ENCODE measurements at places on chromosomes 13 and 19.

GRCh38 chr19:45809643-45810159 lies 5.4 kb downstream of the RSPH6A start:
- peak; percentile 77 for DNase-seq

- no peak for DNase-seq
Observed at GRCh38 chr19:30745476-30745985, 373.3 kb downstream of the ZNF536 start.

DNA sequence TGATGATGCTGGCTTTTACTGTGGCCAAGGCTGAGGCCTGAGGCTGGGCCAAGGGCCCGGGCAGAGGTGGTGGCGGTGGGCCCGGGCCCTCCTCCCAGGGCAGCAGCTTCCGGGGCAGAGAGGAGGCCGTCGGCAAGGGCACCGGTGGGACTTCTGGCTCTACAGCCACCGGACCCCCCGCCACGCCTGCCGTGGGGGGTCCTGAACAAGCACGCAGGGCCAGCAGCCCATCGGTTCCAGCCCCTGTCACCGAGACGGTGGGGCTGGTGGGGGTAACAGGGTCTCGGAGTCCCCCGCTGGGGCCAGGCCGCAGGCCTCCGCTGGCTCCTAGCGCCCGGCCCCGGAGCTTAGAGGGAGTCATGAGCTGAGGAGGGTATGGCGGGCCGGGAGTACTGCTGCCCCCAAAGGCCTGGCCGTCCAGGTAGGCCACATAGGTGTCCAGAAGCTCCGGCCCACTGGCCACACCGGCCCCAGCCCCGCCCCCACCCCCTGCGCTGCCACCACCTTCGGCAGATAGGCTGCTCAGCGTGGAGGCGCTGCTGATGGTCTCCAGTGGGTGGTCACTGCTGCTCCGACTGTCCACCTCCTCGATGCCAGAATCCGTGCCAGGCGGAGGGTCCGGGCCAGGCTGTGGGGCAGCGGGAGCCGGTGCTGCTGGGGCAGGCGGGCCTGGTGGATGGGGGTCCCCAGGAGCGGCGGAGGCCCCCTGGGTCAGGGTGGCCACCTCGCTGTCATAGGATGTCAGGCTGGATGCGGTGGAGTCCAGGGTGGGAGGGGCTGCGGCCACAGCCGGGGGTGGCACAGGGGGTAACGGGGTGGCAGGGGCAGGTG lies 17.3 kb downstream of the C19orf81 start:
- no peak for DNase-seq

DNA sequence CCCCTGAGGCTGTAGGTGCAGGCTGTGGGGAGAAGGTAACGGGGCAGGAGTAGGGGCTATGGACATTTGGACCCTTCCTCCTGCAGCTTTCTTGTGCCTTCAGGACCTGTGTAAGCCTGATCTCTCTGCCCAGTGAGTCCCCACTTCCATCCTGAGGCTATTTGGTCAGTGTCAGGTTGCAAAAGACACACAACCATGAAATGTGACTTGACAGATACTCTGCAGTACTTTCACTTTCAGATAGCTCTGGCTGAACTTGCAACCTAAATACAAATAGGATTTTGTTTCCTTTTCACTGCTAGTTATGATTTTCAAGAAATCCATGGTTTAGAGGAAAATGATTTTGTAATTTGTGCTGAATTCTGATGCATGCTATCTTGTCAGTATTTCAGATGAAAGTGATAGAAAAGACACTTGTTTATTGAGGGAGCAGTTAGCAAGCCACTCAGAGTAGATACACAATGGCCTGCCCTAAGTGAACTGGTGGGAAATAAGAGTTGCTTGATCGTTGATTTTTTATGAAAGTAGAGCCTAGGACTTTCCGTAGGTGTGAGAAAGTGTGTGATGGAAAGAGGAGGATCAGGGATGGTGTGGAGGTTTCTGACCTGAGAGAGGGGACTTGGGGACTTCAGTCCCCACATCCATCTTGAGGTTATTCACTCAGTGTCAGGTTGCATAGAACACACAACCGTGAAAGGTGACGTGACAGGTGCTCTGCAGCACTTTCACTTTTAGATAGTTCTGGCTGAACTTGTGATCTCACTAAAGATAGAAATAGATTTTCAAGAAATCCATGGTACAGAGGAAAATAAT lies 18.1 kb upstream of the EID2 start:
- peak; percentile 43 for DNase-seq

DNA sequence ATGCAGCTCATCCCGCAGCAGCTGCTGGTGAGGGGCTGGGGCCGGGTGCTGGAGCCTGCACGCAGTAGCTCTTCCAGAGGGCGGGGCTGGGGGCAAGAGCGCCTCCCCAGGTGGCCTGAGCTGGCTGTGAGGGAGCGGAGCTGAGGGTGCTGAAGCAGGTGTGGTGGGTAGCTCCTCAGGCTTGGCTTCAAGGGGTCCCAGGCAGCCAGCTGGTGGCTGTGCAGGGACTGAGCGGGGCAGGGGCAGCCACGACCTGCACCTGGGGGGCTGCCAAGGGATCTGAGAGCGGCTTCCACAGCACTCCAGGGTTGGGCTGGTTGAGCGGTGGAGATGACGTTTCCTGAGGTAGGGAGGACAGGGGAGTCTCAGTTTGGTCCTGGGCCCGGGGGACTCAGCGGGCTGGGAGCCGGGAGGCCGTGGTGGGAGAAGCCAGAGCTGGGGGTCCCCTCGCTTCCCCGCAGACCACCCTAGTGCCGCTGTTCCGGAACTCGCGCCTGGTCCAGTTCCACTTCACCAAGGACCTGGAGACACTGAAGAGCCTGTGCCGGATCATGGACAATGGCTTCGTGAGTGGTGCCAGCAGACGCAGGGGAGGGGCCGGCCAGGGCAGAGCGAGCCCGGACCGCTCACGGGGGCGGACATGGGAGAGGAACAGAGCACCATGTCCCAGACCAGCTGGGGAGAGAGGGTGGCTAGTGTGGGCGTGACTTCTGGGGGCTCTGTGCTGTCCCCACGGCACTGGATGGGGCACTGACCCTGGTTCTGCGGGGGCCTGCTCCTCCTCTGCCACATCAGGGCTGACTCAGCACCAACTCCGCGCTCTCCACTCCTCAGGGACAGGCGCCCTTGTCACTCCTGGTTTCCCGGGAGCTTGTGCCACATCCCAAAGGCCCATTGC lies 7.4 kb downstream of the PTOV1 start:
- DNase-seq: no peak

GRCh38 chr19:49344505-49345423 lies 9.6 kb downstream of the CD37 start:
- DNase-seq: no peak

DNA sequence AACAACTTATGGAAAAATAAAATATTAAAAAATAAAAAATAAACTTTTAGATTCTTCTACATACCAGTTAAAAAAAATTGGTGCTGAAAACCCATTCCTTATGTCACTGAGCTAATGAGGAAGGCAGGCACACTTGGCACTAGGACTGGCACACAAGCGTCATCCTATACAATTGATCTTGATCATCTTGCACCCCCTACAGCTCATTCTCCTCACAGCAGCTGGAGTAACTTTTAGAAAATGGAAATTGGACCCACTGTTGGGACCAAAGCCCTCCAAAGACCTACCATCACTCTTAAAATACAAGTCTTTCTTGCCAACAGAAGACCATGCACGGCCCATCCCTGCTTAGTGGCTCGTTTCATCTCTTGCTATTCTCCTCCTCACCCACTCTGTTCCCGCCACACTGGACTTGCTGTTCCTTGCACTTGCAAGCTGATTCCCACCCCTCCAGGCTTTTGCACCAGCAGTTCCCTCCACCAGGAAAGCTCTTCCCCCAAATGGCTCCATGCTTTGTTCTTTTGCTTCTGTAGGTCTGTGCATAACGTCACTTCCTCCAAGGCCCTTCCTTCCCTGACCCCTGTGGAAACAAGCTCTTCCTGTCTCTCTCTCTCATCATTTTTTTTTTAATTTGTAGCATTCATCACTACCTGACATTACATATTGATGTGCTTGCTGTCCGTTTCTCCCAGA lies 11.6 kb downstream of the CTU1 start:
- DNase-seq: no peak
